ENCODE measurements at places on chromosomes 11 and 22.

DNA sequence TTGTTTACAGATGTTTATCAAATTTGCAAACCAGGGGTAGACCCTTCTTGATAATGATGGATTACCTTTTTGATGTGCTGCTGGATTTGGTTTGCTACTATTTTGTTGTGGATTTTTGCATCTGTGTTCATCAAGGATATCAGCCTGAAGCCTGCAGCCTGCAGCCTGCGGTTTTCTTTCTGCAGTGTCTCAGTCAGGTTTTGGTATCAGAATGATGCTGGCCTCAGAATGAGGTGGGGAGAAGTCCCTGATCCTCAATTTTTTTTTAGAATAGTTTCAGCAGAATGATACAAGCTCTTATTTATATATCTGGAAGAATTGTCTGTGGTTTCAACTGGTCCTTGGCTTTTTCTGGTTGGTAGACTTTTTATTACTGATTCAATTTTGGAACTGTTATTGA, 19.7 kb upstream of the RAB38 start:
- no peak for DNase-seq

- DNase-seq: no peak
These were observed 43.2 kb upstream of the E2F8 start for GRCh38 chr11:19283991-19284390.

- no peak for DNase-seq
These were observed 35.6 kb upstream of the TCF20 start for GRCh38 chr22:42306010-42306409.

DNA sequence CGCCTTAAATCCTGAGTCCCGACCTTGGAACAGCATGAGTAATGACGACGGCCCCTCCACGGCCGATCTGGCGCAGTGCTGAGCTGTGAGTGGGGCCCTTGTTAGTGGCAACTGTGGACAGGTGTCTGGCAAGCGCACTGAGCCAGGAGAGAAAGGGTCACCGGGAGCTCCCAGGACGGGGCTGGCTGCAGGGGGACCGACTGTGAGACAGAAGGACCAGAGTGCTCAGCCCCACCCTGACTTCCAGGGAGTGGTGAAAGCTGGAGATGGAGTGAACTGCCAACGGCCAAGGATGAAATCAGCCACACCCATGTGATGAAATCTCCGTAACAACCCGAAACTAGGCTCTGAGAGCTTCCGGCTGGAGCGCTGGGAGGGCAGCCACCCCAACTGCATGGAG, 228.6 kb downstream of the BRD1 start:
- no peak for DNase-seq

GRCh38 chr11:55658608-55659007, 3.4 kb upstream of the OR4C6 start:
- DNase-seq: no peak

GRCh38 chr11:35953081-35953760, 9.4 kb downstream of the LDLRAD3 start:
- no peak for DNase-seq

DNA sequence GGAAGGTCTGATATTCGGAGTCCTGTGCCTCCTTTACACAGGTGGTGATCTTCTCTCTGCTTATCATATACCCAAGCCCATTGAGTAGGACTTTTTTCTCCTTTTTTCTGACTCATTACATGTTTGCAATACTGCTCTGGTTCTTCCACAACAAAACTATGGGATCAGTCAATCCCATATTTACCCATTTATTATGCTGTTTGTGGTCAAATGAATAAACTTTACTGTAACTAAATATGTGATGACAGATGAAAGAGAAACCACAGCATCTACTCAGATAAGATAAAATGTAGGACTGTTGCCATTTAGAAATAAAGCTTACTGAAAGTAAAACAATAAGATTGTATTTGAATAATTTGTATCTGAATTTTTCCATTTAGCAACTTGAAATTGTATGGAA, 958.7 kb upstream of the FAT3 start:
- DNase-seq: no peak

DNA sequence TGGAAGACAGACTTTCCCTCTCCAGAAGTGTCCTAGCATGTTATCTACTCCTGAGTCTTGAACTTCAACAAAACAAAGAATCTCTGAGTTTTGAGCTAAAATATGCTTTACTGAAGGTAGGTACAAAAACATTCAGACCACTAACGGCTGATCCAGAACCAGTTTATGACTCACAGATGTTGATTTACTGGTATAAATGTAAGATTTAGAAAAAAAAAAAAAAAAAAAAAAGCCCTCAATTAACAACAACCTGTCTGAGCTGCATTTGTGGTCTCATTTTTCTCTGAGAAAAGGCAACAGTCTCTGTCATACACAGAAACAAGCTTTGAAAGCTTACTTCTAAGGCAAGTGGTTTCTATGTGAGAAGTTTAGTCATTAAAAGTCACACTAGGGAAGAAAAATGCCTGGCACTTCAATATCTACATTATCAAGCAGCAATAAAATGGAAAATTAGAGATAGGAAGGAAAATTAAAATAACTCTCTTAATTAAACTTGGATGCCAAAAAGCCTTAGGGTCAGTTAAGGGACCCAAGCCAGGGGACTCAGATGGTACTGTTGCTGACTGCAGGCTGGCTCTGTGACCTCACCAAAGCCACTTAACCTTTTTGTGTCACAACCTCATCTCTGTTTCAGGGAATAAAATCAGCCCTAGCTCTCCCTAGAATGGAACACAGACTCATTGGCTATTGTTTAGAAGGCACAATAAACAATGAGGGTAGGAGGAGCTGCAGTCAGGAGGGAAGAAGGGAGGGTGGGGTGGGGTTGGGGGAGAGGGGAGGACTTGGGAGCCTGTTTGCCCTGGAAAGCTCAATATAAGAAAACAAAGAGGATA, 61.7 kb downstream of the ETS1 start:
- DNase-seq: no peak

DNA sequence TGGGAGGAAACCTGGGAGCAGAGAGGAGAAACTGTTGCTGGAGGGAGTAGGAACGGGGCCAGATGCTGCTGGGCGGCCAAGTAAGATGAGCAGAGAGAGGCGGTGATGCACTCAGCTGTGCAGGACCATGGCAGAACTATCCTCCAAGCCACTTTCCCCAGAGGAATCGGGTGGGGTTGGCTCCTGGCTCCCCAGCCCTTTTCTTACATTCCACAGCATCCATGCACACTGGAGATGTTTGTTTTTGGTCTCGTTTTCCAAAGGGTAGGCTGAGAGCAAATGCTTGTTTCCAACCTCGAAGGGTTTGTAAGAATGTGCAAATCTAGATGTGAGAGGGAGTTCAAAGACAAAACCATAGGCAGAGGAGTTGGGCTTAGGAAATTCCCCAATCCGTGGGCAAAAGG, 73.2 kb downstream of the DBX1 start:
- no peak for DNase-seq

- DNase-seq: no peak
These were observed 84.2 kb downstream of the FBXO7 start for GRCh38 chr22:32558681-32559355.

DNA sequence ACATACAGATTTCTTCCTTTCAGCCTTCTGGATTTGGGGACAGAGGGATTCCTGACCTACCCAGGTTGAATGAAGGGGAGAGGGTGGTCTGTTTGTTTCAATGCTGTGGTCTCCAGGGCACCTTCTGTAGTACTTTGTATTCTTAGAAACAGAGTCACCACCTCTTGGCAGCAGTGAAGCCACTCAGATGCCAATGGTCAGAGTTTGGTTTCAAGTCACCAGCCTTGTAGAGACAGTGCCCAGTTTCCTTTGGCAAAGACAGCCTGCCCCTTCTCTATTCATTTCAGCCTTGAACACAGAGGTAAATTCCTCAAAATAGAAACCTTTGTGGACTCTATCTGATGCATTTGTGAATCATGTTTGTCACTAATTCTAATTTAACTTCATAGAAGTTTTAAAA, 111.7 kb upstream of the RASSF10 start:
- DNase-seq: no peak

DNA sequence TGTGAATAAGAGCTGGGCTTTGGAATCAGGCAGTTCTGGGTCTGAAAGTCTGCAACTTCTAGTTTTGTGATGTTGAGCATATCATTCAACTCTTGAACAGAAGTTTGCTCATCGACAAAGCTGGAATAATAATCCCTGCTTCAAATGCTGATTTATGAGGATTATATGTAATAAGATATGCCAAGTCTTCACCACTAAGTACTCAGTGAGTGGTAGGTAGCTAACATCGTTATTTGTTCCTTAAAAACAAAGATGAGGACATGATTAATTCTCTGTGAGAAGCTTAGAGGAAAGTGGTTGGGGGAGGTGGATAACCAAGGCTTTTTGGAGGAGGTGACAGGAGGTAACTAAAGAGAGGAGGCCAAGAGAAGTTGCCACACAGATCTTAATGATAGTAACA, 96.5 kb downstream of the ME3 start:
- DNase-seq: no peak

- no peak for DNase-seq
These were observed 50.9 kb downstream of the CWC15 start for GRCh38 chr11:94922321-94923003.

- no peak for DNase-seq
These were observed 18.5 kb downstream of the CABP7 start for GRCh38 chr22:29738118-29738815.

DNA sequence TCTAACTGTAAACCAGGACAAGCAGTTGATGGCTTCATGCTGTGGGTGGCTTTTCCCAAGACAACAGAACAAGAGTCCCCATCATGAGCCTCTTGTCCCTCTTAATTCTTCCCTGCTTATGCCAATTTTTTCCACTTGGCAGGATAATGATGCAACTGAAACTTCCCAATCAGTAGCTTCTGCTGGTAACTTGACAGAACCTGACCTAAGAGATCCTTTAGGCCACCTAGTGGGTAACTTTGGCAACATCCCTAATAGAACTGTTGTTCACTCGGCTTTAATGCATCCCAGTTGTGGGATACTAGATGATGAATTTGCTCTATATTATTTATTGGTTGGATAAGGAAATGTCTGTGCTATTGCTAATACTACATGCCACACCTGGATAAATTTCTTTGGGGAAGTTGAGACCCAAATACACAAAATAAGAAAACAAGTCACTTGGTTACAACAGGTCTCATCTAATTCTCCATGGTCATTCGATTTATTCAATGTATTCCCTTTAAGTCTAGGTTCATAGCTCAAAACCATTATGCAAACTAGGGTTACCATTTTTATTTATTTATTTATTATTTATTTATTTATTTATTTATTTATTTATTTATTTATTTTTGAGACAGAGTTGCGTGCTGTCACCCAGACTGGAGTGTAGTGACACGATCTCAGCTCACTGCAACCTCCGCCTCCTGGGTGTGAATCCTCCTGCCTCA, 41.4 kb upstream of the NFAM1 start:
- DNase-seq: no peak

- DNase-seq: no peak
These were observed 27.1 kb downstream of the SYT13 start for GRCh38 chr11:45258982-45259530.

DNA sequence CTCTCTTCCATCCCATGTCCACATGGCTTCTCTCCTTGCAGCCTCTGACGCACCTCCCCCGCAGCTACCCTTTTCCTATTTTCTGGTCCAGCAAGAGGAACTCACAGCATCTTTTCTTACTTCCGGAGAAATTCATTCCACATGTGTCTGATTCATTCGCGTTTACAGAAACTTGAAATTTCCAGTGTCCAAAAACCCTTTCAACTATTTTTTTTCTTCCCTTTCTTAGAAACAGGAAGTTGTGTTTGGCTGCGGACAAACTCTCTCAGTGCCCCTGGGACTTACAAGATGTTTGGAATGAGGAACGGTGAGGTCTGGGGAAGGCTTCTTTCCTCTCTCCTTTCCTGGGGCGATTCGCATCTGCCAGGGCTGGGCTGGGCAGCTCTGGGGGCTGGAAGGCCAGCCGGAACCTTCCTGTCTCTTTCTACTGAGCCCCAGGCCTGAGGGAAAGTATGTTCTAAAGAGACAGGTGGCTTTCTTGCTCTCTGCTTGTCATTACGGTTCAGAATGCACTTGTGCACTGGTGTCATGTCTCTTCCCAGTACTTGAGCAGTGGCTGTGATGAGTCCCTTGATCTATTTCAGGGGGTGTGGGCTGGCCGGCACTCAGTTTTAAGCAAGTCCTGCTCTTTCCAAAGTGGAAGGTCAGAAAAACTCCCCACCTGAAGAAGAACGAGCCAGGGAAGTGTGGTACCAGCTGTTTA, 27.5 kb downstream of the ADAMTS8 start:
- no peak for DNase-seq

- no peak for DNase-seq
These were observed 7.3 kb upstream of the FUT4 start for GRCh38 chr11:94536386-94536785.

- DNase-seq: no peak
These were observed 9.4 kb downstream of the BCL2L13 start for GRCh38 chr22:17647991-17648390.

DNA sequence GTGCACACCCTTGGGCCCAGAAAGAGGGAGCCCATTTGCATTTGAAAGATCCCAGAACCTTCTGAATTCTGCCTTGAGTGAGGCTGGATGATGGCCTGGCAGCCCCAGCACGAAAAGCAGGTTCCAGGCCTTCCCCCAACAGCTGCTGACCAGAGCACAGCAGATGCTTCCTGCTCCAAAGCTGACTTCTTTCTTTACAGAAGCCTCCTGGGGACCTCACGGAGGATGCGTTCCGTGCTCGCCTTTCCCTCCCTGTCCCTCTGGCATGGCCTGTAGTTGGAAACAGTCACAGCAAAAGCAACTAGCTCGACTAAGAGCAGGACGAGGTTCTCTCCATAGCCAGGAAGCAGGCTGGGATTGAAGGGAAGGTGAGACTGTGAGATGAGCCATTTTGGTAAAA, 107.7 kb upstream of the B3GAT1 start:
- DNase-seq: no peak

DNA sequence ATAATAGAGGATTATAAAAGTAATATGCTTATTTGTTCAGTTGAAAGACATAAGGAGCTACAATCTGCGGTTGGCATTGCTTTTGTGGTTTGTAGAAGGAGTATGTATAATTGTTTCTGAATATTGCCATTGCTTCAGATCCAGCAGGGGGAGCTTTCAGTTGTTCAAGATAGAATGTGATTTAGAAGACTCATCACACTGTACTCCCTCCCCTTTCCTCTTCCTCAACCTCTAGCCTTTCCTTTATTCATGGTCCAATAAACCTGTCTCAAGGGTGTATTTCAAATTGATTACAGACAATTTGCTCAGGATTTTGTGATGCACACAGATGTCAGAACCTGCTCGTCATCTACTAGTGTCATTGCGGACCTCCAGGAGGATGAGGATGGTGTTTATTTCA, 9.8 kb downstream of the PRMT3 start:
- no peak for DNase-seq

DNA sequence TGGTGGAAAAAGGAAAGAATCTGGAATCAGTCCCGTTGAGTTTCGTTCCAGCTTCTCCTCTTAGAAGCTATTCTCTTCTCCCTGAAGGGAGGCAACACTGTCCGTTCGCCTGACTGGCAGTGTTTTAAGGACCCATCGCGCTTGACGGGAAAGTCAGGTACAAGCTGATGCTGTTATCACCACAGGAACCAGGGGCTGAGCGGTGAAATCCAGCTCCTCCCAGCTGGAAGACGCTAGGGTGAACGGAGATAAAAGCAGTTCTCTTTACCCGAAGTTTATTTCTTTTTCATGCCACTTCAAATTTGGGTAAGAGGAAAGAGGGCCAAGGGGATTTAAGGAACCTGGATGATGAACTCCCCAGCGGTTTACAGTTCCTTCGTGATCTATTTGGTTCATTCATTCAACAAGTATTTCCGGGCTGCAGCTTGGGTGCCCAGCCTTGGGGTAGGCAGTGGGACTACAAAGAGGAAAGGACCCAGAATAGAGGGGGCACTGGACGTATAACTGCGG, 551 bp upstream of the DEUP1 start:
- DNase-seq: no peak

- DNase-seq: no peak
These were observed 53.3 kb downstream of the CACNA1I start for GRCh38 chr22:39623603-39624500.

Measured in activated CD8-positive, alpha-beta memory T cell treated with anti-CD3 and anti-CD28 coated beads for 4 hours (primary cell).